DMS79 (cell line): ENCODE measurements at places on chromosomes 7 and 10.

DNA sequence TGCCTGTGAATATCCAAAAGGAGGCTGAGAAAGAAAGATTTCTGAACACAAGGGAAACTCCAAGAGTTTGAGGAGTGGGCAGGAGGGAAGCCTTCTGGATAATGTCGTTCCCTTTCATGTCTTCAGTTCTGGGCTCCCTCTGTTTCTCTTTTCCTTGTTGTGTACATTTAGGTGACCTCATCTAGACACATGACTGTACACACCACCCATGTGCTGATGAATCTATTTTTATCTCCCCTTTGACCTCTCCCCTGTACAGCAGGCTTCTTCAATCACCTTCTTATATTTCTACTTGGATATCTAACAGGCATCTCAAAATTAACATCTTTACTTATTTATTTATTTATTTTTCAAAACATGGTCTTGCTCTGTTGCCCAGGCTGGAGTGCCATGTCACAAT, 363.1 kb downstream of the GATA3 start:
- DNase-seq, result no peak

DNA sequence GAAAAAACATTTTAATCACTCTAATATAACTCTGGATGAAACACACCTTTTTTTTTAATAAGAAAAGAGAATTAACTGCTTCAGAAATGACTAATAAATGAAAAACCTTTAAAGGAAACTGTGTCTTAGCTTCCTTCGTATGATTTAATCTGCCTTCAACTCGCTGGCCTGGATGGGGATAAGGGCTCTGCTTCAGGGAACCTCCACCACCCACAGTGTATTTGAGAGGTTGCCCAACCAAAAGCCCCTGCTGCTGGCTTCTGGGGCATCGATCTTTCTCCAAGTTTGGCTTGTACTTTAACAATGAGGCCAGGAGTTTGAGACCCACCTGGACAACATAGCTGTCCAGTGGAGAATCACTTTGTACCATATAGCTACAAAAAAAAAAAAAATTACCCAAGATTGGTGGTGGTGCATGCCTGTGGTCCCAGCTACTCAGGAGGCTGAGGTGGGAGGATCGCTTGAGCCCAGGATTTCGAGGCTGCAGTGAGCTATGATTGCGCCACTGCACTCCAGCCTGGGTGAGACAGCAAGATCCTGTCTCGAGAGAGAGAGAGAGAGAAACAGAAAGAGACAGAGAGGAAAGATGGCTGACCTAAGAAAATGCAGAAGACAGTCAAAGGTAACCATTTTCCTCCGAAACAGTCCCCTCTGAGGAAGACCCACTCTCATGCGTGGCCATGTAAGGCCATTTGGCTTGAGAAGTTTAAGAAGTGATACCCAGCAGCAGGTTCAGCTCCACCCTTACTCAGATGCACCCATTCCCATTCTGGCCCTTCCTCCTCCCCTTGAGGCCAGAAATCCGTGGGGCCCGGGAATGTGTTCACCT, 13.6 kb upstream of the LIMK1 start:
- DNase-seq, result no peak

- DNase-seq, result no peak
Observed at GRCh38 chr10:78862328-78862640, 206.5 kb upstream of the ZMIZ1 start.

DNA sequence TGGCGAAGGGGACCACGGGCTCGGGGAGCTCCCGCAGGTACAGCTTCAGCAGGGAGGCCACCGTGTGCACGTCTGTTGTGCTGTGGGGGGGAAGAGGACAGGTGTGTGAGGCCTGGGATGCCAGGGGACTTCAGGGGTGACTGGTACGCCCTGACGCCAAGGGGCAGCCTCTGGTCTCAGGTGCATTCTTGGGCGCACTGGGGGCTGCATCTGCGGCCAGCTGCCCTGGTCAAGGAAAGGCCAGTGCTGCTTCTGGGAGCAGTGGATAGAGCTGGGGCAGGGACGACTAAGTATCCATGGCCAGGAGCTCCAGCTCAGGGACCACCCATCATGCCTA, 148.5 kb downstream of the MAPK8 start:
- no peak for DNase-seq

GRCh38 chr10:51716981-51717380, 17.6 kb upstream of the CSTF2T start:
- no peak for DNase-seq
